T-cell (primary cell): ENCODE measurements at places on chromosomes 3 and 15.

GRCh38 chr15:38308797-38309196 is 56.2 kb downstream of the SPRED1 start:
- DNase-seq: no peak

DNA sequence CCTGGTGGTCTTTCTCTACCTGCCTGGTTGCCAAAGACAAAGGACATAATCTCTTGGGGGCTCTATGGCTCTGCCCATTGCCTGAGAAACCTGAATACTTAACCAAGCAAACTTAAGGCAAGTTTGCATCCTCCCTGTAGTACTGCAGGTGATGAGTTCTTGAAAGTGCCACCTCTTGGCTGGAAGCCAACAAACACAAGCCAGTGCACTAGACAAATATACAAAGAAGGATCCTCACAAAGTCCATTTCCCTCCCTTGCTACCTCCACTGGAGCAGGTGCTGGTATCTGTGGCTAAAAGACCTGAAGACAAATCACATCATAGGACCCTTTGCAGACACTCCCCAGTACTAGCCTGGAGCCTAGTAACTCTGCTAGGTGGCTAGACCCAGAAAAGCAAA is 772.3 kb downstream of the SI start:
- no peak for DNase-seq

DNA sequence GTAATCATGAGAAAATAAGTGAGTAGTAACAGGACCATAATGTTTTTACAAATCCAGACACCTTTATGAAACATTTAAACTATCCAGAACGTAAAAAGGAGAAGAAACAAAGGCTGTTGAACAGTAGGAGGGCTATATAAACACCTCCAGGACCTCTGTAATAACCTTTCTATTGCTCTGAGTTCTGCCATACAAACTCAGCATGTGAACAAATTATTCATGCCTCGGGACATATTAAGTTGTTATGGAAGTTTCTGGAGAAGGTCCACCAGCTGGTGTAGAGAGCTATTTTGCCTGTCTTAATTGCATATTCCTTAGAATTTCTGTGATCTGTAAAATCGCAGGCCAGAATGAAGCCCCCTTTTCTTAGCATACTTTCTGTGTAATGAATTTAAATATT is 256.3 kb downstream of the UBE2E2 start:
- DNase-seq: no peak

- DNase-seq: no peak
Observed at GRCh38 chr3:153666991-153667740, 454.0 kb upstream of the ARHGEF26 start.

- no peak for DNase-seq
Observed at GRCh38 chr3:43013256-43013655, 34.1 kb downstream of the GASK1A start.

DNA sequence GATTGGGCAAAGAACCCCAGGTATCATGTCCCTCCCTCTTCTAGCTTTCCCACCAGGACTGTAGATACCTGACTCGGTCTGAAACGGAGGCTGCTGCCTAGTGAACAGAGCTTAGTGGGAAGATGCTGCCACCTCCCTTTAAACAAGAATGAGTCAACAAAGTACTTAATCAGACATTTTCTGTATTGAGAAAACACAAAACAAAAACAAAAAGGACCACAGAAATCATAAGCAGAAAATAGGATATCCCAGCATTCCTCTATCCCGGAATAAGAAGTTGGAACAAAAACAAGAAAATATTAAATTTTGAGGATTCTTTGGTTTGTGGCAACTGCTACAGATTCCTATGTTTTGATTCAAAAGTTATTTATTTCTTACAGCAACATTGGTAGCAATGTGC is 51.7 kb upstream of the COL8A1 start:
- DNase-seq: no peak

- no peak for DNase-seq
Observed at GRCh38 chr15:69675731-69676130, 223.1 kb downstream of the RPLP1 start.

DNA sequence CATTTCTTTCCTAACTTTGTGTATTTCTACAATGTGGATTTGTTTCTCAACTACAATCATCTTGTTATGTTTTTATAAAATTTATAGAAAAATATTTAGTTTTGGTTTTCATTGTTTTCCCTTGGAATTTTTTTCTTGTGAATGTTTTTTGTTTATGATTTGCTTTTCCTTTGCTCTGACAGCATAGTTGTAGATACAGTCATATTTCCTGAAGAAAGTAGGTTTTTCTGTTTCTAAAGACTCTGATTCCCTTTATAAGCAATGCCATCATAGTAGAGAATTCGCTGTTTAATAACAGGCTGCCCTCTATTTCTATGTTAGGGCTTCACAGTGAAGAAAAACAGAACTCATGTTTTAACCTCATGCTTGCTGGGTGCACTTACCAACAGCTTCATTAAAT is 482.3 kb downstream of the ZBBX start:
- DNase-seq: no peak

DNA sequence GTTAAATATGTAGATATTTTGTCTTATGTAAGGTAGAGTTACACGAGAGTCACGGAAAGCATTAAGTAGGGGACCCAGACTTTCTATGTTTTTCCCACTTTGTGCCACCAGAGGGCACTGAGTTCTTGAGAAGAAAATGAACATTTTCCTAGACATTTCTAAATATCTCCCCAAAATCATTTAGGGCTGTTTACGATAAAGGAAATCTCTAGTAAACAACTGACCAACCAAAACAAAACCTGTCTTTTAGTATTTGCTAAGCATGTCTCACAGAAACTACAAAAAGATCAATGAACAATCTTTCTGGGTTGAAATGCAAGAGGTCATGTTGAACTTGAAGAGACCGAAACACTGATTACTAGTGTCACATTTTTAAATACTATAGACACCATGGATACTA is 16.1 kb downstream of the POU1F1 start:
- peak; percentile 47 for DNase-seq

DNA sequence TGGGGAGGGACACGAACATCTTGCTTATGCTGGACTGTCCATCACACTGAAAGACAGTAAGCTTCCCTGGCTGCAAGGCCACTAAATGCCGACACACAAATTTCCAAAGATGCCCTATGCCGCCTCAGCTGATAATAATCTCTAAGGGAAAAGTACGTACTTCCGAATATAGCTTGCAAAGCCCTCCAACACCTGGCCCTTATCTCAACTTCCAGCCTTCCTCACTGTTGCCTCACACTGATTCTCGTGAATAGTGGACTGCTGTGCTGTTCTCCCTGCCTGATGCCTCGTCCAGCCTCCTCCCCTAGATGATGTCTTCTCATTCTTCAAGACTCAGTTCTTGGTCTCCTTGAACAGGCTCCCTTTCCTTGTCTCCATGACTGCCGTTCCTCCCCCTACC is 72.3 kb downstream of the CD47 start:
- no peak for DNase-seq

DNA sequence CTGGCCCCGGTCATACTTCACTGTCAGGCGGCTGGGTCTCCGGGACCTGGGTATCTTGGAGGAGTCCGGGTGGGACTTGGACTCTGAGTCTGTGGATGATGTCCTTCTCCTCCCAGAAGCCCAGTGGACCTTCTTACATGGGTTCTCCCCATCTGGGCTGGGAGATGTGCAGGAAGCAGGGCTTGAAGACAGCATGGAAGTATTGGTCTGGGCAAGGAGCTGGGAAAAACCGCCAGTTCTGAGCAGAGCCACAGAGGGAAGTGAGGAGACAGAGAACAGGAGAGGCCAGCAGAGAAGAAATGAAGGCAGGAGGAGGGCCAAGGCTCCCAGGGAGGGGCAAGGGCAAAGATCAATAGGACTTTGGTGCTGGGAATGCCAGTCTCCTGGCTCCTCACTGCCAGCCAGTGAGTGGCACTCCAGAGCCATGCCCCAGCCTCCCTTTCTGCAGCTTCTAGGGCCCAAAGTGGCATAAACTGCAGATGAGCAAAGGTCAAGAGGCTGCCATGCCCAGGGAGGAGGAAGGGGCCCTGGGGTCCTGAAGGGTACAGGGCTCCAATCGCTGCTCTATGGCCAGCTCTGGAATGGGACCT is at the start of gene PPP1R14D:
Gene PPP1R14D (minus strand): TSS at position 262 of the 590 bp plus-strand sequence. CDS start 67 bp downstream, at position 195.
- no peak for DNase-seq

DNA sequence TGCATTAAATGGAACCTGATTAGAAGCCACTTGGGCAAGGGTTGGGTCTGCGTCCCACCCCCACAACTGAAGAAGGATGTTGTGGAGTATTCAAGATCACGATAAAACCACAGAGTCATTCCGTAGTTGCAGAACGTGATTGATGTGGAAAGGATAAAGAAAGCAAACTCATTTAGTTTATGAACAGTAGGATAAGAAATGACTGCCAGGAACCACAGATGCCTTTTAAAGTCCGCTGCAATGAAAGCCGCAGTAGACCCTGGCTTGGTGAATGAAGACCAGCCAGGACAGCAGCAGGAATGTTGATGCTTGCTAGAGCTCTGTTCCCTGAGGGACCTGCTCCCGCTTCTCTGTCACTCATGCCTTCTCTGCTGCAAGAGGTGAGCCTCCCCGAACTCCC is 111.5 kb downstream of the GABRG3 start:
- no peak for DNase-seq

DNA sequence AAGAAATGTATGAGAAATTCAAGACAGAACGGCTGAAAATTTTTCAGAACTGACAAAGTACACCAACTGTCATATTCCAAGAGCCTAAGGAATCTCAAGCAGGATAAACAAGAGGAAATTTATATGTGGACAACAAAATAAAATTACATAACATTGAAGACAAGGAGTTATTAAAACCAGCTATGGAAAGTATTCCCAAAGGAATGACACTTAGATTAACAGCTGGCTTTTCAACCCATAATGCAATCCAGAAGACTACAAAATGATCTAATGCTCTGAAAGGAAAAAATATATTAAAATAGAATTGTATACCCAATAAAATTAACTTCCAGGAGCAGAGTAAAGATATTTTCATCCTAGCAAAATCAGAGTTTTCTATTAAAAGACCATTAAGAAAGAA is 132.2 kb upstream of the BNIP2 start:
- no peak for DNase-seq

DNA sequence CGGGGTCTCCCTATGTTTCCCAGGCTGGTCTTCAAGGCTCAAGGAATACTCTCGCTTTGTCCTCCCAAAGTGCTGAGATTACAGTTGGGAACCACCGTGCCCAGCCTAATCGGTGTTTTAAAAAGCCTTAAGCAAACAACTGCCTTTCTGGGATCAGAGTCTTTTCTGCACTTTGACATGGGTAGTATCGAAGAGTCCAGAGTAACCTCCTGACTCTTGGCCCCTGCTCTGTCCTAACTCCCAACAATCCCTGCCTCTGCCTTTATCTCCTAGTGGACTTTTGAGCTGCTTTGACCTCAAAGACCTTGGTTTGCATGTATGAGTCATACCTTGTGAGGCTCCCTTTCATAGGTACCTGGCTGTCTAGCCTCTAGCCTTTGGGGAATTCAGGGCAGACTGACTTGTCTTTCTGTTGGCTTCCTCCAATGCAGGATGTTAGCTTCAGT is 21.0 kb upstream of the HACD2 start:
- DNase-seq: no peak
